CD4-positive, alpha-beta T cell treated with Interferon alpha-2 for 1 hour (primary cell): ENCODE measurements at places on chromosomes 1 and 21.

GRCh38 chr1:31984419-31985347, 29.0 kb upstream of the KHDRBS1 start:
- DNase-seq = peak; percentile 35

DNA sequence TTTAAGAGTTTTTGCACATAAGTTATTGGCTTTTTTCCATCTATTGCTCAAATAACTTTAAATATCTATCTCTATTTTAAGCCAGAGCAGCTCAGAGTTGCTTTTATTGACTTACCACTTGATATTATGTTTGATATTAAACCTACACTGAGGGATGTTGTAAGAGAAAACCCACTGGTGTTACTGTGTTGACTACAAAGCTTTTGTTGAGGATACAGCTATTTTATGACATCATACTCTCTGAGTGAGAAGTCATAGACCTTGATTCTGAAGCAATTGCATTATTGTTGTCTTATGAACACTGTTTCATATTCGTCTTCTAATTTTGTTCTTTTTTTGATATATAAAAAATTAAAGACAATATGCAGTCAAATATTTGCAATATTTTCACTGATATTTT, 560.4 kb downstream of the PTBP2 start:
- no peak for DNase-seq

- DNase-seq = peak; percentile 1
These were observed 488.0 kb upstream of the PLXNA2 start for GRCh38 chr1:208731981-208732821.

DNA sequence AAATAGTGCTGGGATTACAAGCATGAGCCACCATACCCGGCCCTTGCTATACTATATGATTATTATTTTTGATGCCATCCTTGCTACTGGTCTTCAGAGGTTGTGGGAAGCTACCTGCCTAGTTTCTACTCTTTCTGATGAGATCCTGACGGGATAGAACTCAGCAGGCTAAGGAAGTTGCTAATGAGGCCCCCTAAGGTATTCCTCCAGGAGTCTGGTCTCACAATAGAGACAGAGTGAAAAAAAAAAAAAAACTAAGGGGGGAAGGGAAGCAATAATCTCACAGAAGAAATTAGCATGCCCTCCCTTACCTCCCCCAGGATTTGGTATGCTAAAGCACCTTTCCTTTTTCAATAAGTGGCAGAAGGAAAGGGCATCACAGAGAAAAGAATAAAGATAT, 17.6 kb downstream of the INTS3 start:
- DNase-seq = no peak

- no peak for DNase-seq
These were observed 940 bp upstream of the ATAD3A start for GRCh38 chr1:1510912-1511532.

DNA sequence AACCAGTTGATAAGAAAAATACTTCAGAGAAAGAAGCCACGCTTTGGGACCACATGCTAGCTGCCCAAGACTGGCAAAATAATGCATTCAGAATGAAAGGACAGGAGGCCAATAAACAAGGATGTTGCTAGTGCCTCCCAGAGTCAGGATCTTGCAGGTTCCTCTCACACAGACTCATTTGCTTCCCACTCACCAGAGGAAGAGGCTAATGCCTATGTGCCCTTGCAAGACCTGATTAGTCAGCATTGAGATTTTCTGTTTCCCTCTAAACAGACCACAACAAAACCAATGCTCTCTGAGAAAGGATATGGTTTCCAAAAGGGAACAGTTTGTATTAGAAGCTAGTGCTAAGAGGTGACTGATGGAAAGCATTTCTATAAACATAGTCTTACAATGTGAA, 85.7 kb downstream of the NRDC start:
- no peak for DNase-seq

GRCh38 chr21:42636520-42637266, 16.7 kb upstream of the PDE9A start:
- no peak for DNase-seq

GRCh38 chr1:112841825-112842224, 114.2 kb downstream of the SLC16A1 start:
- peak; percentile 7 for DNase-seq

- DNase-seq = no peak
These were observed 659.2 kb upstream of the PLXNA2 start for GRCh38 chr1:208903251-208903905.

- no peak for DNase-seq
These were observed 431 bp upstream of the C1orf52 start for GRCh38 chr1:85259912-85260274.

GRCh38 chr1:67831850-67832513, 1.3 kb downstream of the GNG12 start:
- DNase-seq = no peak

DNA sequence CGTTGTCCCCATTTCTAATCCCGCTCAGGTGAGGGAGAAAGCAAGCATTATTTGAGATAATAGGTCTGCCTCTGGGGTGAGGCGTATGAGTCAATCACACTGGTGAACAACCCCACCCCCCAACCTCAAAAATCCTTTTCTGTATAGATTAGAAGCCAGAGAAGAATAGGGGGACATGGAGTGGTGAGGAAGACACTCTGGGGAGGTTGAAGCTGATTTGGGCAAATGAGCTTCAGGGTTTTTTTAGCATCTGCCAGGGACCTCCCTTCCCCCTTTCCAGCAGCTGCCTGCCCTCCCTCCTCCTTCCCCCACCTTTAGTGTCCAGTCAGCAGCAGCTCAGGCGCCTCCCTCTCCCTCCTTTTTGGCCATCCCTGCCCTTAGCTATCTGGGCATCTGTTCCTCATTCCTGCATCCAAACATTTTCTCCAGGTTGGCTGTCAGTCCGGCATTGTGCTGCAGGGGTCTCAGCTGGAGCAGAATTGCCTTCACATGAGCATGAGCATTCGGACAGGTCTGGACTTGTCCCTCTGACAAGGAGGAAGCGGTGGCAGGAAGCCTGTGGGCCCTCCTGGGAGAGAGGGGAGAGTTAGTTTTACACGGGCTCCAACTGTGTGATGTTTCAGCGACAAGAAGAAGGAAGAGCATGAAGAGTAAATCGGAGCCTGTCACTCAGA, 30.8 kb upstream of the PTGFRN start:
- DNase-seq = peak; percentile 12

DNA sequence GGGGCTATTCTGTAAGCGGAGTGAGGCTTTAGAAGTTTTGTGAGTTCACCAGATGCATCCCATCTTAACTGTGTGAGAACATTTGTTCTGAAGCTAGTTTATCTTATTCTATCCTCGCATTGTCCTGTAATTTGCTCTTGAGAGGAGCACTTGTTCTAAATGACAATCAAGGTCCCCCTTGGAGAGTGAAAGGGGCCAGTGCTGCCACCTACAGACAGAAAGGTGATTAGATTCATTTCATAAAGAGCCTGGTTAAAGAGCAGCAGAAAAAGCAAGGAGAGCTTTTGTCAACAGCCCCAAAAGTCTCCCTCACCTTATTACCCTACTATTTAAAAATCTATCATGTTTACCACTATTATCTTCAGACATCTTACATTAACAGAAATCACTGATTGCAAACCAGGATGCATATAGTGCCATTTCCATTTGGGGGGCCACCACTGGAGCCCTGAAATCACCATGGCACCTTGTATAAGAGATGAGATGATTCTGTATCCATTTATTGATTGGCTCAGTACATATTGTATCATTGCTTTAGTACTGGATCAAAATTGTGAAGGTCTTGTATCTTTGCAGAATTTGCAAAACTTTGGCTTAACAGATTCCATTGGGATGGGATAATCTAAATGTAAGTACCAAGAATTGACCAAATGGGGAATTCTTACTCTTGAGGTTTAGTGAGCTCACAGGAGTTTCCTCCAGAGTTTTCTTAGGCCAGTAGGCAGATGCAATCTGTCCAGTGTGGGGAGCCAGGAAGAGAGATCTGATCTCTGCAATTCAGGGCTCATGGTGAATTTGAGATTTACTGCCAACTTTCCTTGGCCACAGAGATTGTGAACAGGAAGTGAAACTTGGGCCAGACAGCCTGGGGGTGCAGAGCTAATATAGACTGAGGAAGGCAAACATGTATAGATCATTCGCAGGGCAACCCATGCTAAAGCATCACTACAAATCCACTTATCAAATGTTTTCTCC, 64.3 kb upstream of the TRABD2B start:
- DNase-seq = peak; percentile 1

- DNase-seq = no peak
These were observed 96.3 kb downstream of the BCAR3 start for GRCh38 chr1:93585059-93585966.

- no peak for DNase-seq
These were observed 12.8 kb upstream of the S100A2 start for GRCh38 chr1:153578490-153578889.

DNA sequence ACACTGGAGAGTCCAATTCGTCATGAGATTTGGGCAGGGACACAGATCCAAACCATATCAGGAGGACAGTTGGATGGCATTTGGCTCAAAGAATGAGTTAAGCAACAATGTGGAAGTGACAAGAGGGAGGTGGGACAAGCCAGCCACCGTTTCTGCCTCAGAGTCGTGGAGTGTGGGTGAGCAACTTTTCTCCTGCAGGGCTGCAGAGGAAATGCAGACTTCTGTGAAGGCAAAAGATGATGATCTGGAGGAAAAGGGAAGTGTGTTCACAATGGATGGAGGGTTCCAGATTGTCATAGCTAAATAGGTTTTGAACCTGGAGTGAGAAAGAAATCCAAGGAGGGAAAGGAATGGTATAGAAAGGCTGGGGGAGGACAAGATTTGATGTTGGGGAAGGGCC, 16.4 kb upstream of the KANK4 start:
- no peak for DNase-seq

- DNase-seq = peak; percentile 77
These were observed 17.2 kb downstream of the NFYC start for GRCh38 chr1:40708750-40709099.

- no peak for DNase-seq
These were observed 5.0 kb downstream of the SELP start for GRCh38 chr1:169624912-169625311.

DNA sequence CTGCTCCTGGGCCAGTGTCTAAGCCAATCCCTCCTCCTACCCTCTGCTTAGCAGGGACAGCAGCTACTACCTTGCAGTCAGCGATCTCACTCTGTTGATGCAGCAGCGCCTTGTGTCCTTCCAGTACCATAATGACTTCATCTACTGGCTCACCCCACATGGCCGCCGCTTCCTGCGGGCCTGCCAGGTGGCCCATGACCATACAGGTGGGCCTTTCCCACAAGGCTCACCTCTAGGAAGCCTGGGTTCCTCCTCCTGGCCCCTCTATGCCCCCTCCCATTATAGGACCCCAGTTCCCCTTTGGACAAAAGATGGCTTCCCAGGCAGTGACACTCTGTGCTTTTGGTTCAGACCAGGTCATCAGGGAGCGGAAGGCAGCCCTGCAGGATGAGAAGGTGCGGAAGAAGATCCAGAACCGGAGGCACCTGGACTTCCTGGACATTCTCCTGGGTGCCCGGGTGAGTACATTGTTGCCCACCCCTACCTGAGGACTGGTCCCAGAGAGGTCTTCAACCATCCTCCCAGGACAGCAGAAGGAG, 15.1 kb downstream of the CYP4B1 start:
- DNase-seq = no peak

DNA sequence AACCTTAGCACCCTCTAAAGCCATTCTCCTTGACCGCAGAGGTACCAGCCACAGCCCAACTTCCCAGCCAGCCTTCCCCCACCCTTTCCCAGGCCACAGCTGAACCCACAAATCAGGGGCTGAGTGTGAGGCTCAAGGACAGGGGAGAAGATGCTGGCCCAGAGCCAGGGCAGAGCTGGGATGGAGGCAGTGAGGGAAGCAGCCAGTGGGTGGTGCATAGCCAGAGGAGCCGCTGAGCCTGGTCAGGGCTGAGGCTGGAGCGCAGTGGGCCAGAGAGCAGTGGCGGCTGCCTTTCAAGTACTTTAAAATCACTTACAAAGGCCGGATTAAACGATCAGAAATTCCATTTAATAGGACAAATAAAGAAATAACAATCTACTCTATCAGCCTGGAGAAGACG, 36.3 kb downstream of the DMAP1 start:
- DNase-seq = no peak

GRCh38 chr1:82452096-82452495, 651.4 kb downstream of the ADGRL2 start:
- no peak for DNase-seq

DNA sequence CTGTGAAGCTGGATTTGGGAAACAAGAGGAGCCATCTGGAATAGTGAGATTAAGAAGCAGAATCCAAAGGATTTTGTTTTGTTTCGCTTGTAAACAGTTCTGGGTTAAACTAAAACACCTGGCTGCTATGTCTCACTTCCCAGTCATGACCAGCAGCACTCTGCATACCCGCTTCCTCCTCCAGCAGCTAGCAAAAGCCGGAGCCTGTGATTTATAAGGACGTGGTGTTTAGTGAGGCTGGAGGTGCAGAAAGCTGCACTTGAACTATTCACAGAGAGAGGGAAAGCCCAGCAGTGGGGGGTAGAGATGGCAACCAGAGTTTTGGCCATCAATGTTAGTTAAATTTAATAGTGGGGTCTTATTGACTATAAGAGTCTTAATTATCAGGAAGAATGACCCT, 240.2 kb downstream of the AJAP1 start:
- DNase-seq = no peak

DNA sequence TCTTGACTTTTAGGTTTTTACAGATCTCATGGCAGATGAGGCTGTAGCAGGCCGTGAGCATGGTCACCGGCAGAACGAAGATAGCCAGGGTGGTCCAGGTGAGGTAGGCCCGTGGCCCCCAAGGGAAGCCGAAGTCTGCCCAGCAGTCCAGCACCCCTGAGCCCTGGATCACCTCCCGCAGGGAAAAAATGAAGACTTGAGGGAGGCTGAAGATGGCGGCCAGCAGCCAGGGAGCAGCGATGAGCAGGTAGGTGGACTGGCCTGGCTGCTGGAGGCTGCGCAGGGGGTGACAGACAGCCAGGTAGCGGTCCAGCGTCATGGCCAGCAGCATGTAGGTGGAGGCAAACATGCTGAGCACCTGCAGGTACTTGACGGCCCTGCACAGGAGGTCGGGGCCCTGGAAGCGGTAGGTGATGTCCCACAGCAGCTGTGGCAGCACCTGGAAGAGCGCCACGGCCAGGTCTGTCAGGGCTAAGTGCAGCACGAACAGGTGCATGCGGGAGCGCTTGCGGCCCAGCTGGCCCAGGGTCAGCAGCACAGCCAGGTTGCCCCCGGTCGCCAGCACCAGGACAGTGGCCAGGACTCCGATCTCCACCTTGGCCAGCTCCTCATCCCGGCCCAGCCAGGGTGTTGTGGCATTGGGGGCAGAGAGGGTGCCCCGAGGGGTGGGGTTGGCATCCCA, 856 bp downstream of the AVPR1B start:
- no peak for DNase-seq

- DNase-seq = peak; percentile 88
These were observed 58.5 kb downstream of the TENT5C start for GRCh38 chr1:117664314-117664713.

GRCh38 chr1:52037402-52037814, 3.8 kb upstream of the KTI12 start:
- DNase-seq = no peak

DNA sequence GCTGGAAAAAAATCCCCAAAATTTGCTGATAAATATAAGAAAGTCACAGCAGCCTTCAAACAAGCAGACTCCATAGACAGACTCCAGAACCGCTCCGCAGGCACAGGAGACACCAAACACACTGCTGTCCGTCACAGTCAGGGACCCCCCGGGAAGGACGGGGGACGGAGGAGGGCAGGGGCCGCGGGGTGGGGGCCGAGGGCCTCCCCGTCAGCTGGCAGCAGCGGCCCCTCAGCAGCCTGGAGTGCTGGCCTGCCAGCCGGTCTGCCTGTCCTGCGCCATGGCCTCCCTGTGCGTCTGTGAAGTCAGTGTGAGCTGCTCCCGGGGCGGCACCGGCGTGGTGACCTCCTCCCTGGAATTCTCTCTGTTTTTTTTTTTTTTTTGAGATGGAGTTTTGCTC, 10.1 kb upstream of the C1orf159 start:
- no peak for DNase-seq
